ENCODE measurements at places on chromosomes 2 and 18. TPM values are rescaled to one million over a fixed set of nuclear protein-coding genes. Genes with fewer than 3 reads are reported as not detected.

DNA sequence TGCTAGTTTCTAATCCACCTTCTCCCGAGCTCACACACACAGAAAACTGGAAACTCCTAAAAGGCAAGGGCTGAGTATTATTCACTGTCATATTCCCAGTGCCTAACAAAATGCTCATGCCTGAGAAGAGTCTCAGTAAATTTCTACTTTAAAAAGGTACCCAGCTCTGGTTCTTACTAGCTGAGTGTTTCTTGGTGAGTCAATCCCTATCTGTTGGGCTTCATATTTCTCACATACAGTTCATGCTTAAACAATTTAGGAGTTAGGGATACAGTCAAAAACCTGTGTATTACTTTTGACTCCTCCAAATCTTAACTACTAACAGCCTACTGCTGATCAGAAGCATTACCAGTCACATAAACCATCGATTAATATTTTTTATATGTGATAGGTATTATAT, 204.9 kb downstream of the EN1 start:
- no peak overlapping the region for H3K4me3 ChIP-seq
- H3K27me3 ChIP-seq: no peaks in the 10 kb centered on the region
- no peaks in the 10 kb centered on the region for H3K36me3 ChIP-seq
- no peak overlapping the region for H3K27ac ChIP-seq
- no peak for DNase-seq
- peaks cover 3% of the 10 kb centered on the region for H3K4me1 ChIP-seq

GRCh38 chr2:224532931-224533330, 52.2 kb downstream of the CUL3 start:
- no peak overlapping the region for H3K27ac ChIP-seq
- no peaks in the 10 kb centered on the region for H3K27me3 ChIP-seq
- DNase-seq: no peak
- peaks cover 18% of the 10 kb centered on the region for H3K36me3 ChIP-seq

DNA sequence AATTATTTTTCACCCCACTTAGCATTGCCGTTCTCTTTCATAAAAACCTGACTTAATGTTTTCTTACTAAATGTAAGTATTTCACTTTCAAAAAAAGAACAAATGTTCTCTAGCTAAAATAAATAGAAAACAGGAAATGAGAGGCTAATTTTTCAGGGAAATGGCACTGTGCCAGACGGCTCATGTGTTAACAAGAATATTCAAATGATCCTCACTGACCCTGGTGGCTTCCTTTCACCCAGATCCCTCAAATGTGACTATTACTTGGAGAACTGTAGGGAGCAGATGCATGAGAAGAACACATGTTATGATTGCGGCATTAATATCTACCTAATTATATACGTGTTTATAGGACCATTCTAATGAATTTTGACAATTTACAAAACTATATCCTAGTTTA, 827.7 kb downstream of the SOCS6 start:
- no peaks in the 10 kb centered on the region for H3K4me1 ChIP-seq
- H3K27ac ChIP-seq: no peak overlapping the region
- no peak for DNase-seq
- no peak overlapping the region for H3K4me3 ChIP-seq
- peaks cover 4% of the 10 kb centered on the region for H3K36me3 ChIP-seq

Gene ACADL
- total RNA-seq: 0.24 TPM

Gene G6PC2
- total RNA-seq: not detected
